ENCODE measurements at places on chromosomes 1 and 21.

DNA sequence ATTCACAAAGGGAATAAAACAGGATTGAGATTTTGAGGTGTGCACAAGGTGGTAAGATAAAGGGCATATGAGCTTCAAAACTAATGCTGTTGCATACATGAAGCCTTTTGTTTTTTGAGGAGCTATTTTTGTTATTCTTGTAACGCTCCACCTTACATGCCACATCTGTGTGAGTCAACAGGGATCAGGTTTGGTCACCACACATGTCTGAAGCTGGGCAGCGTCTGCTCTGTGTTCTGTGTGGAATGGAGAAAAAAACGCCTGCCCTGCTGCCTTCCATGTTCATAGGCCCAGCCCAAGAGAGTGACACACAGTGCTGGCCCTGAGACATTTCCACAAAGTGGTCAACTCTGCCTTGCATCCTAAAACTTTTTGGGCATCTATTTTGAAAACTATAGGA, 67.7 kb downstream of the MPZL1 start:
- DNase-seq, result no peak

DNA sequence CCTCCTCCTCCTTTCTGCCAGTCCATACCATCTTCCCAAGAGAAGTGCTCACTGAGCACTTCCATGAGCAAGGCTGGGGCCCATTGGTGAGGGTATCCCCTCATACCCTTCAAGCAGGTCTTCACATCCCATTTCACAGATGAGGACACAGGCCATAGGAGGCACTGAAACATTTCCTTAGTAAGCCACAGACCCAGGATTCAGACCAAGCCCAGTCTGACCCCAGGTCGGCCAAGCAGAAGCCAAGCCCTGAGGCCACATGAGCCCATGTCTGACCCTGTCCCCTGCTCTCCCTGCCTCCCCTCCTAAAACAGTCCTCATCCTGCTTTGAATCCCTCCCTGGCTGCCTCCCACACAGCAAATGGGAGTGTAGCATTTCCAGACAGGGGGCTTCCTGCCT, 146.2 kb downstream of the ZSCAN20 start:
- no peak for DNase-seq

GRCh38 chr21:42236014-42236413, 17.1 kb downstream of the ABCG1 start:
- no peak for DNase-seq

DNA sequence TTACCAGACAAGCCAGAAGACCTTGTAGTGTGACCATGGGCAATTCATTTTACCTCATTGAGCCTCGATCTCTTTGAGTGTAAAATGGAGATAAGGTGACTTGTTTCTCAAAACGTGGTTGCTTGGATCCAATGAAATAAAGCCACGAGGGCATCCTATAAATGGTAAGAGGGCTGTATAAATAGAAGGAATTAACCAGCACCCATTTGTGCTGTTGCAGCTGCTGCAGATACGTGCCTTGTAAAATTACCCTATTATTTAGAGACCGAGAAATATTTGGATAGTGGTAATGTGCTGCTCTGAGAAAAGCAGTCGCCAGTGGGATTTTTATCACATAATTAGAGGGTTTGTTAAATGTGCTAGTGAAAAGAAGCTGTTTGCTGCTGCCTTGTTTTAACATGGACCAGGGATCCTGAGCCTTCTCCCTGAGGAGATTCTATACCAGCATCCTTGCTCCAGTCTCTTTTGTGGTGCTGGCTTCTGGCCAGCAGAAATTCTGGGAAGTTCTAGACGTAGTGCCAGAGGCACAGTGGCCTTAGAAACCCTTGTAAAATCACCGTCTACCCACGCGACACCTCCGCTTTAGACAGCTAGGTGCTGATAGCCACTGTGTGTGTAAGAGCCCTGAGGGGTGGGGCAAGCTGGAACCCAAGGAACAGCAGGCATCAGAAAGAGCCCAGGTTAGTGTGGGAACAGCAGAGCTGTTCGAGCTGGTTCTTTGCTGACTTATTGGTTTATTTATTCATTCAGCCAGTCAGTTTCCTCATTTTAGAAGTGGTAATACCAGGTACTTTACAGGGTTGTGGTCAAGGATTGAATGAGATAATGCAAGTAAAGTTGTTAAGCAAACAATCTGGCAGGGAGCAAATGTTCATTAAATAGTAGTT, 137.5 kb downstream of the NOS1AP start:
- no peak for DNase-seq

GRCh38 chr1:70092526-70092925, 112.9 kb downstream of the LRRC40 start:
- no peak for DNase-seq

- no peak for DNase-seq
Measured at GRCh38 chr21:28229814-28230213, 762.9 kb downstream of the LTN1 start.

DNA sequence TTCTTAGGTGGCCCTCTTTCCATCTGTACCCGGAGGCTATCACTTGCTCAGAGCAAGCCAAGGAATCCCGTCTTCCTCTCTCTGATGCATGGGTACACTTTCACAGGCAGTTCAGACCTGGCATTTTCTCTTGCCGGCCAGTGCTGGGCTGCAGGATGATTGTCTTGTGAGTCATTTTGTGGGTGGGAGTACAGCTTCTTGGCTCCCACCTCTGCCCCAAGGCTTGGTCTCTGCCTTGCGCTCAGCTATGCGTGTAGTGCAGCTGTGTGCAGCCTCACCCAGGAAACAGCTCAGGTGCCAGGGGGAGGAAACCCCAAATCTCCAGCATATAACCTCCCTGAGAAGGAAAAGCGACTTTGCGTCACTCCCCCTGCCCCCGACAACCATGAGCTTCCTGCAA, 3.9 kb upstream of the AJAP1 start:
- peak; percentile 24 for DNase-seq

DNA sequence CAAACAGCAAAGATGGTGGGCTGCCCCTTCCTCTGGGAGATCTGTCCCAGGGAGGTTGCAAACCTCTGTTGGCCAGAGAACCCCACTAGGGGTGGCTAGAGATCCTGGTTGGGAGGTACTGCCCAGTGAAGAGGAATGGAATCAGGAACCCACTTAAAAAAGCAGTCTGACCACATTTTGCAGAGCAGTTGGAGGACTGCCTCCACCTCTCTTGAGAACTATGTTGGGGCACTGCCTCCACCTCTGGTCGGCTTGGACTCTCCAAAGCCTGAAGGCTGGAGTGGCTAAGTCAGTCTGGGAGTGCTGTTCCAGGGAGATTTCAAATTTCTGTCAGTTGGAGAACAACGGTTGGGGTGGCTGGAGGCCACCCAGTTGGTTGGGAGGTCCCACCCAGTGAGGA, 58.6 kb downstream of the TNFSF4 start:
- DNase-seq, result no peak

- DNase-seq, result no peak
Measured at GRCh38 chr1:204349602-204350001, 10.1 kb downstream of the PLEKHA6 start.

GRCh38 chr1:40315239-40315794, 1.8 kb downstream of the COL9A2 start:
- peak; percentile 58 for DNase-seq

GRCh38 chr1:11616766-11617165, 37.5 kb downstream of the FBXO2 start:
- no peak for DNase-seq

- DNase-seq, result no peak
Measured at GRCh38 chr1:94120991-94121390, at the start of gene ABCA4. ABCA4 (minus strand) TSS chr1:94121148; CDS start chr1:94121045, 103 bp downstream.

- DNase-seq, result no peak
Measured at GRCh38 chr1:53343831-53344668, 16.2 kb upstream of the LRP8 start.

- DNase-seq, result no peak
Measured at GRCh38 chr1:225899044-225899925, 10.3 kb upstream of the LEFTY1 start.

GRCh38 chr1:190847166-190847565, 369.5 kb upstream of the BRINP3 start:
- no peak for DNase-seq

DNA sequence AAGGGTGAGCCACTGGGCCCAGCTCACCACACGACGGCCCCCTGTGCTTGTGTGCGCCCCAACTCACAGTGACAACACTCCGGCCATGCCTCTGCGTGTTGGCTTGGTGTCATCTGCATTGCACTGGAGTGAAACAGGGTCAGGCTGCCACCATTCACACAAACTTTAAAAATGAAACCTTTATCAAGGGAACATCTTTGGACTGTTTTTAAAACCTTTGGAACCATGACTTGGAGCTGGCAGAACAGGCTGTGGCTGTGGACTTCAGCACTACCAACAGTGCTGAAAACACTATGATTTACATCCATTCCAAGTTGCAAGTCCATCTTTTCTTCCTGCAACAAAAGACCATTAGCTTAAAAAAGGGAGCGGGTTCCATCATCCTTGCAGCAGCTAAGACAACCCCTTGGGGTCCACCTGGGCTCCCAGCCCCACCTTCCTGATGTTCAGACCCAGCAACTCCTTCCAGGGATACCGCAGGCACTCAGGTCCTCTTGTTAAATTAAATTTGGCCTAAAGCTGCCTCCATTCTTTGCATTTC, 25.6 kb downstream of the POFUT2 start:
- DNase-seq, result no peak

DNA sequence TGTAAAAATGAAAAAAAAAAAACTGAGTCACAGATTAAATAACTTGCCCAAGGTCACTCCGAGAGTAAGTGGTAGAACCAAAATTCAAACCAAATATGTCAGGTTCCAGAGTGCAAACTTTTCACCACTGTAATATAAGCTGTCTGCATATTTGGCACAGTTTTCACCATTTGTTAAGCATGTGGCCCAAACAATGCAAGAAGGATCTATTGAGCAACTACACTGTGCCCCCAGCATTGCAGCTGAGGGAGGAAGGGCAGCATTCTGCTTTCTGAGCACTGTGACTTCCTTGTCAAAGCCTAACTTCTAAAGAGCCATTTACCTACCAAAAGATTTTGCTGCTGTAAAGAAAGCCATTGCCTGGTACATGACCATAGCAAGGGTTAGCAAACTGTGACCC, 133.4 kb downstream of the SYT2 start:
- DNase-seq, result no peak

DNA sequence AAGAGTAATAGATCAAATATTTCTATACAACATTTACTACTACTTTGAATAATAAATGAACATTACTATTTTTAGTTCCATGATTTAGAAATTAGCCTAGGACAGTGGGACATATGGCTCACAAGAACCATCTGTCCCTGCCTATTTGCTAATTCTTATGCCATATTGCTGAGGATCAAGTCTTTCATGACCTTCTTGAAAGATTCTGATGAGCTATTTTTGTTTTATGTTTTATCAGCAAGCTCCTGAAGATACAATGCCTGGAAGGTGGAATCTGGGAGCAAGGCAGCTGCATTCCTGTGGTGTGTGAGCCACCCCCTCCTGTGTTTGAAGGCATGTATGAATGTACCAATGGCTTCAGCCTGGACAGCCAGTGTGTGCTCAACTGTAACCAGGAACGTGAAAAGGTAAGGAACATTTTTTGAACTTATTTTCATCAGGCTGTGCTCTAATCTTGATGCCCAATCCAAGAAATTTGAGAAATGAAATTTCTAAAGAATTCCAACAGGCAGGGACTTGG, 326.7 kb downstream of the PAPPA2 start:
- no peak for DNase-seq

DNA sequence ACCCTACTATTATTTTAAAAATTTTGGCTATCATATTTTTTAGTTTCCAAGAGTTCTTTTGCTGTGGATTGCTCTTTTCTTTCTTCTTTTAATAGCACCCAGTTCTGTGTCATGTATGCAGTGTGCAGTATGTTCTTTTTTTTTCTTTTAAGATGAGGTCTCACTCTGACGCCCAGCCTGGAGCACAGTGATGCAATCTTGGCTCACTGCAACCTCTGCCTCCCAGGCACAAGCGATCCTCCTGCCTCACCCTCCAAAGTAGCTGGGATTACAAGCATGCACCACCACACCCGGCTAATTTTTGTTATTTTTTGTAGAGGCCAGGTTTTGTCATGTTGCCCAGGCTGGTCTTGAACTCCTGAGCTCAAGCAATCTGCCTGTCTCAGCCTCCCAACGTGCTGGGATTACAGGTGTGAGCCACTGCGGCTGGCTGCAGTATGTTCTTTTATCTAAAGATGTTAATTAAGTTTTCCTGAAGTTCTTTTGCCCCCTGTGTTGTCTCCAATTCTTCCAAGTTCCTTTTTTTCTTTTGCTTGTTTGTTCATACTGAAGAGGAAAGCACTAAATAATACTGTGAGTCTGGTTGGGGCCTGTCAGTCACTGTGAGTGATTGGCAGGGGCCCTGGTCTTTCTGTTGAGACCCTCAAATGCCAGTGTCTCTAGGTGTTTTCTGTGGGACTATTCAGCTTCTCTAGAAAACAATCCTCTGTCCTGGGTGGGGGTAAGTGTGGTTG, 17.5 kb upstream of the TTC22 start:
- DNase-seq, result no peak

DNA sequence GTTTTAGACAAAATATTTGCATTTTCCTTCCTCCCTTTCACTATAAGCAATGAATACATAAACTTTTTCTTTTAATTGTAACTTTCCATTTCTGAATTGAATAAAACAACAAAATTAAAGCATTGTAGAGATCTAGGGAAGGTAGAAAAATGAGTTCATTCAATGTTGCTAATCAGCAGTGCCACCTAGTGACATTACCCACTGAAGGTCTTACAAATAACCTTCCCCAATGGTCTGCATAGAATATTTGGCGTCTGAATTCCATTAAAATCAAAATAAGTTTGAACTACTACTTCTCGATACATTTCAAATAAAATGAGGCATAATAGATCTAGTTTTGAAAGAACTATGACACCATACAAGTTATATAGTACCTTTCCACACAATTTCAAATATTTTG, 19.6 kb downstream of the FH start:
- no peak for DNase-seq

- no peak for DNase-seq
Measured at GRCh38 chr1:34781071-34781843, at the start of gene GJB3. GJB3 (plus strand) TSS chr1:34781214; CDS start chr1:34784763, 3,549 bp downstream.

DNA sequence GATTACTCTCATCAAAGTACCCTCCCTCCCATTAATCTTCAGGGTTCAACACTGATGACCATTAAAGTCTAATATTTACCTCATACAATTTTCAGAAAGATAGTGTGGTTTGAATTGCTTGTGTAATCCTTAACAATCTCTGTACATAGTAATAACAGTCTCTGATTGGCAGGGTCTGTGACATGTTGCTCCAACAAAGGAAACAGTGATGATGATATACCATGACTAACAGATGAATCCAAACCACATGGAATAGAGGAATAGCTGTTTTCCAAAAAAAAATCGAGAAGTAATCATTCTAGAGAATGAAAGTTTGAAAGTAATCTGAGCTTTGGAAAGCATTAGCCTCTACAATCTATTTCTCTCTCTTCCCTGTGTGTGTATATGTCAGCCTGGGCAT, 610.1 kb upstream of the NEGR1 start:
- DNase-seq, result no peak

DNA sequence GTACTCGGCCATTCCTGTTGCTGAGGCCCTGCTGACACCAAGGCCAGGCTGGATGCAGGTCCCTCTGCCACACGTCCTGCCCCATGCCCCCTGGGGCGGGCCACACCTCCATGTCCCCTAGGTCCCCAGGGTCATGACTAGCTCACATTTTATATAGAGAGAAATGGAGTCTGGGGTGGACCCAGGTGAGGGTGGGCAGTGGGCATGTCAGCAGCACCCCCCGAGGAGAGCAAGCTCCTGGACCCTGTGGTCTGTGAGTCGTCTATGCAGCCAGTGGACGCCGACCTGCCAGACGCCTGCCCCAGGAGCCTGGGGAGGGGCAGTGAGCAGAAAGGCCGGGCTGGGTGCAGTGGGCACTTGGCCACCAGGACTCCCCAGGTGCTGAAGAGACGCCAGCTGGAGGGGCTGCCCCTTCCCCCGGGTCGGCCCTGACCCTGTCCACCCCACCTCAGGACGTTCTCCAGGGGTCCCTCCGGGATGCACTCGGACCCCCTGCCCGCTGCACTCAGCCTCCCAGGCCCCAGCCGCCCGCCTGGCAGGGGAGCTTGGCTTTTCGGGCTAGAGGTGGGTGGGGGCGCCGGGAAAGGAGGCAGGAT, 15.9 kb downstream of the SAMD11 start:
- DNase-seq, result no peak
